ENCODE measurements at places on chromosomes 1 and 21.

GRCh38 chr1:2209400-2210083 is 15.0 kb upstream of the FAAP20 start:
- DNase-seq = no peak

- no peak for DNase-seq
Observed at GRCh38 chr1:196381544-196381943, 226.7 kb downstream of the KCNT2 start.

DNA sequence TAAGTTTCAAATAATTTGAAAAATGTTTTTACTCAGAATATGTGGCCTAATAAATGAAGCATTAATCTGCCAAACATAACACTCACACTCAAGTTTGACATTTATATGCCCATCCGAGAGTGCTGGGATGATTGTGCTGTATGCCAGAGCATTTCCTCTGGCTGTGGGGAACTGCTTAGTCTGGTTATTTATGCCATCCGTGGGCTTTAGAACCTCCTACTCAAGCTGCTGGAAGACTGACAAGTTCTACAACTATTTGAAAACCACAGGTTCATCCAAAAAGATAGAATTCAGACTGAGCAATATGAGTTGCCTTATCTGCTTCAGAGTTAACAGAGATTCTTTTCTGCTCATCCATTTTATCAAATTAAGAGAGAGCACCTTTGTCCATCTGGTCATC is 25.9 kb downstream of the PCNX2 start:
- no peak for DNase-seq

DNA sequence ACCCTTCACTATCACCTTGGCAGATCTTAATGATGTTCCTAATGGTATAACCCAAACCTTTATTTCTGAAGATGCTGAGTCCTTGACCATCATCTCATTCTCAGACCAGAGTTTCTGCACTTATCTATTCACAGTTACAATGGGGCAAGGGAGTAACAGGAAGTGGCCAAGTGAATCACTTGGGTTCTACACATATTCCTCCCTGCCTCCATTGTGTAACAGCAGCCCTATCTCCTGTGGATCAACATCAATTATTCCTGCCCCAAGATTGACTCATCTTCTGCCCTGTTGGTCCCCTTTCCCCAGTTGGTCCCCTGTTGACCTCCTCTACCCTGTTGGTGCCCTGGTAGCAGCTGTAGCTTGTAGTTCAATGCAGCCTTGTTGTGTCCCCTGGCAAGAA is 10.3 kb upstream of the S100A7 start:
- no peak for DNase-seq

GRCh38 chr1:94104127-94104684 is 16.7 kb downstream of the ABCA4 start:
- DNase-seq = no peak

DNA sequence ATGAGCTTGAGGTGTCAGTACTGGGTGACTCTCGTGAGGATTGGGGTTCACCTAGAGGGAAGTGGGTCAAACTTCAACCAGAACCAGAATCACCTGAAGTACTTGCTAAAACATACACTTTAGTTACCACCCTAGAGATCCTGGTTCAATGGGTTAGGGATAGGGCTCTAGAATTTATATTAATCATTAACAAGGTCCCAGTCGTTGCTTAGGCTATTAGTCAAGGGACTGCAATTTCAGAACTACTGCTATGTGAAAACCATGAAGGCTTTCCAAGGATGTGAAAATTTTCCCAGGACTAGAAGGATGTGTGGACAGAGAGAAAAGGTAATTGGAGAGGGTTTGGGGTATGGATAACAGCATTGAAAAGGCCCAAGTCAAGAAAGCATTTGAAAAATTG is 162.6 kb downstream of the GRIK1 start:
- no peak for DNase-seq

DNA sequence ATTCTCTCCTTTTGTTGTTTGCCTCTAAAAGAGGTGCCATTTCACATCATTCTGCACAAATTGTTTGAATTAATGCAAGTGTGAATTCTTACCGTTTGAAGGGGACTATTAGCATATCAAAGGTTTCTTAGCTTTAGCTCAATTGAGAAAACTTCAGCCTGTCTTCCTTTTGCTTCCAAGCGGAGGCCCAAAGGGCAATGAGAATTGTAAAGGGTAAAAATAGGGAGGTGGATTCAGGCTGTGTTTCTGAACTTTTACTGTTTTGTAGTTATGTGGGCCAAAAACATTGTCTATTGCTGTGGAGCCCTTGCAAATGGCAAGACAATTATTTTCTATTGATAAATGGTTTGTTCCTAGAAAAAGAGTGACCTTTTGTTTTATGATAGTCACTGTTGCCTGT is 3.6 kb downstream of the ADGRL2 start:
- no peak for DNase-seq

GRCh38 chr1:244761279-244761678 is 74.2 kb upstream of the COX20 start:
- DNase-seq = peak; percentile 69

- no peak for DNase-seq
Observed at GRCh38 chr1:38991638-38992411, 749 bp downstream of the AKIRIN1 start.

GRCh38 chr1:225413708-225414375 is 14.0 kb downstream of the LBR start:
- DNase-seq = no peak

DNA sequence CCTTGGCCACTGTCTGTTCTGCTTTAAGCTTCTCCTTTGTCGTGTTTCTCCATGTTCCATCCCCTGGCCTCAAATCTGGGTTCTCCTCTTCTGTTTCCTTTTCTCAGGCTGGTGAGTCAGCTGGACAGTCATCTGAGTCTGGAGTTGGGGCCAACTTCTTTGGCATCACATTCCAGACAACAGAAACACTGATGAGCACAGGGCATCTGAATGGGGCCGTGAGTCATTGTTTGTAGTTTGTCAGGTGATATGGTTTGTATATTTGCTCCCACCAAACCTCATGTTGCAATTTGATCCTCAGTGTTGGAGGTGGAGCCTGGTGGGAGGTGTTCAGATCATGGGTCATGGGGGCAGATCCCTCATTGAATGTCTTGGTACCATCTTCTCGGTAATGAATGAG is 14.3 kb upstream of the OLIG2 start:
- DNase-seq = no peak

DNA sequence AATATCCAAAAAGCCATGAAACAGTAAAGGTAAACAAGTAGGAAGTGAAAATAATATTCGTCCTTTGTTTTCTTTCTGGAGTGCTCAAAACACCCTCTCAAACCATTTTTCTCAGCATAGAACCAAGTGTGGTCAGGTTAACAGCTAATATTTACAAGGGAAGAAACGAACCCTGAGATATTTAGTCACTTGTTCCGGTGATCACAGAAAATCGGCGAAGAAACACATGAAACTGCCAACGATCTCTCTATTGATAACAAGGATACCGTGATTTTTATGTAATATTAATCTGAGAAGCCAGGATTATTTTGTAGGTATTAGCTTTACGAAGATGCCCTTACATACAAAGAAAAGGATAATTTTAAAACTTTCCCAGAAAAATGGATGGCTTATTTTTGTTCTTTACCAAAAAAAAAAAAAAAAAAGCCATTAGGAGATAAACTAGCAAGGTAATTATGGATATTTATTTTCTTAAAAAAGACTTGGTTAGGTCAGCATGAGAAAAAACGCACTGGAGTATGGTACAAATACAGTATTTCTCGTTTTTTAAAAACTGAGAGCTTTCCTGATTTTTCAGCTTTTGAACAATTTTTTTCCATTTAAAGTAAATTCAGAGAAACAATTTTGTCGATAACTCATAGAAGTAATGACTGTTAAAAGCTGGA is 107.3 kb upstream of the HNRNPU start:
- no peak for DNase-seq

DNA sequence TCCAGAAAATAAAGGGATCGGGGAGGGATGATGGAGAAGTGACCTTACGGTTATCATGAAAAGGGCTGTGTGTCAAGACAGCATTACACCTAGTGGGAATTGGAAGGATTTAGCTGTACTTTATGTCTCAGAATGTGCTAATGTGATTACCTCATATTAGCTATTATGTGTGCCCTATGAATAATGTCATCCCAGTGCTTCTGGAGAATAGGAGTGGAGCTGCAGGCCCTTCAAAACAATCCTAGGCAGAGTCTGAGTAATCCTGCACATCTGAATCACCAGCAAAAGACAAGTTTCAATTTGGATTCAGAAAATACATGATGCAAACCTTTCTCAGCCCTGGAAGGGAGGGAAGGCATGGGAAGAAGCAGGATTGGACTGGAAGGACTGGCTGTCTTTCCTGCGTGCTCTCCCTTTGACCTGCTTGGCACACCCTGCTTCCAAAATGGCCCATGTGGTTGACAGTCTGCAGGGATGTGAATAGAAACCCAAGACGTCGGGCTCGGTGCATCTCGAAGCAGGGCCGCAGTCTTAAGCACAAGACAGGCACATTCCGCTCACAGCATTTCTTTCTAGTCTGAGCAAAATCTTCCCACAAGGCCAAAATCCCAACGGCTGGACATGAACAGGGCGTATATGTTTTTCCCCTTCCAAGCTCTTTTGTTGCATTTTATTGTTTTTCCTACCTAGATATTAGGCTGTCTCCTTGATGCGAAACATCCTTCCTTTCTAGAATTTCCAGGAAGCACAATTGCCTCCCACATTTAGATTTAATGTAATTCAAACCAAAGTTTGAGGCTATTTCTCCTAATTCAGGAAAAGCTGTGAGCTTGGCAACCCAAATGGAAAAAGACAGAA is 54.3 kb upstream of the TARBP1 start:
- no peak for DNase-seq

DNA sequence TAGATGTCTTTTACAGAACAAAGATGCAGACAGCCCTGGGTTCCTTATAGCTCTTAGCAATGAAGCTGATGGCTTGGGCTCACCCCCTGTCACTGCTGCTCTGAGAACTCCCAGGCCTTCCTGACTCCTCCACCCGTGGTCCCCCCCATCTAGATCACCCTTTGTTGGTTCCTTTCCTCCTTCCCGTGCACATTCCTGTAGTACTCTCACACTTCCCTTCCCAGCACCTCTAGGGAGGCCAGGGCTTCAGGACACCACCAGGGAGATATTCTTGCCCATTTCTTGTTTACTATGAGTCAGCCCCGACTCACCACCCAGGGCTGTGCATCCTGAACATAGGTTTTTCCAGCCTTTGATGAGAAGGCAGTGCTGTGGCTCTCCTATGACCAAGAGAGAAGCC is 14.4 kb upstream of the NOS1AP start:
- DNase-seq = no peak

GRCh38 chr1:43885279-43885801 is 48.3 kb upstream of the ARTN start:
- peak; percentile 85 for DNase-seq

- DNase-seq = no peak
Observed at GRCh38 chr1:183043872-183044854, 20.9 kb downstream of the LAMC1 start.

DNA sequence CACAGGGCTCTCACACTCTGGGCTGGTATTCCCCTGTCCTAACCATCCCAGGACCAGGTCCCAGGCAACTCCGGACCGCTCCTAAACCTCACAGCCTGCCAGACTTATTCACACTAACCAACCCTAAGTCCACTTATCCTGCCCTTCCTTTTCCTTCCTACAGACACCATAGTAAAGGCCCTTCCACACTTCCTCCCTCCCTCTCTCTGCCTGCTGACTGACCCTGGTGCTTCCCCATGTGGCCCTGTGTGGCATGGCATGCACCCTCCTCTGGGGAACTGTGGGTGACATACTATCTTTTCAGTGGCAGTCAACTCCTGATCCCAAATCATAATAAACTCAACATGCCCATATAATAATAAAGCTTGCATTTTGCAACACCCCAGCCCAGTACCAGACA is 155.1 kb upstream of the DNAH14 start:
- no peak for DNase-seq

DNA sequence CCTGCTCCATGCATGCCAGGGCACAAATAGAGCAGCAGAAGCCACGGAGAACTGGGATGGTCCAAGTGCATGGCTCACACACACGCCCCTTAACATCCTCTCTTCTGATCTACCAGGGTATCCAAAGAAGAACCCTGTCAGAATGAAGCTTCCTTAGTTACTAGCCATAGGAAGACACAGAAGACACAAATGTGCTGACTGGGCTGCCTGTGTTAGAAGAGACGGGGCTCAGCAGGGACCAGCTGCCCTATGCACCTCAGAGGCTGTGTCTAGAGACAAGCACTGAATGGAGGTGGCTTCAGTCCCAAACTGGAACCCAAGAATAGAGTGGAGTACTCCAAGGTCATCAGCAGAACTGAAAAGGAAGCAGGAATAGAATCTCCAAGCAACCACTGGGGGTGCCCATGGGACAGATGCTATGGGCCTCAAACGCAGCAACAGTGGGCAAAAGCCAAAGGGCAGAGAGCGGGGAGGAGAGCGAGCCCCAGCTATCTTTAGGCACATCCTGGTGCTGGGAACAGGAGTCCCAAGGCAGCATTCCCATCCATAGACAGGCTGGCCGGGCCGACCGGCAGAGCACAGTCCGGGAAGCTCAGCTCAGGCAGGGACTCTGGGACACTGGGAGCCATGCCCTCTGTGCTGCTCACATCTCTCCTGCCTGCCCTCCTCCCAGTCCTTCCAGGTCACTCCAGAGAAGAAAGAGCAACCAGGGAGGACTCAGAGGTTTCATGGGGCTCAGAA is 9.5 kb downstream of the SLC6A9 start:
- DNase-seq = no peak

GRCh38 chr1:71693581-71693980 is 588.8 kb downstream of the NEGR1 start:
- DNase-seq = no peak

- no peak for DNase-seq
Observed at GRCh38 chr1:81432654-81433109, 368.1 kb upstream of the ADGRL2 start.
